Chondrocyte (in vitro differentiated cells): ENCODE measurements at places on chromosomes 1 and 21. TPM values are rescaled to one million over a fixed set of nuclear protein-coding genes. Genes with fewer than 3 reads are reported as not detected.

Gene RUSC1
- 42.6 to 49.1 TPM (median 43.9 TPM) in 3 replicates for total RNA-seq

Gene CLDN14
- not detected in 3 replicates for total RNA-seq

GRCh38 chr1:219092206-219092605 lies 81.5 kb upstream of the LYPLAL1 start:
- no peak for DNase-seq

GRCh38 chr1:56345831-56346230 lies 233.5 kb downstream of the PLPP3 start:
- DNase-seq, result no peak
